ENCODE measurements at places on chromosomes 2 and 18. TPM values are rescaled to one million over a fixed set of nuclear protein-coding genes. Genes with fewer than 3 reads are reported as not detected.

DNA sequence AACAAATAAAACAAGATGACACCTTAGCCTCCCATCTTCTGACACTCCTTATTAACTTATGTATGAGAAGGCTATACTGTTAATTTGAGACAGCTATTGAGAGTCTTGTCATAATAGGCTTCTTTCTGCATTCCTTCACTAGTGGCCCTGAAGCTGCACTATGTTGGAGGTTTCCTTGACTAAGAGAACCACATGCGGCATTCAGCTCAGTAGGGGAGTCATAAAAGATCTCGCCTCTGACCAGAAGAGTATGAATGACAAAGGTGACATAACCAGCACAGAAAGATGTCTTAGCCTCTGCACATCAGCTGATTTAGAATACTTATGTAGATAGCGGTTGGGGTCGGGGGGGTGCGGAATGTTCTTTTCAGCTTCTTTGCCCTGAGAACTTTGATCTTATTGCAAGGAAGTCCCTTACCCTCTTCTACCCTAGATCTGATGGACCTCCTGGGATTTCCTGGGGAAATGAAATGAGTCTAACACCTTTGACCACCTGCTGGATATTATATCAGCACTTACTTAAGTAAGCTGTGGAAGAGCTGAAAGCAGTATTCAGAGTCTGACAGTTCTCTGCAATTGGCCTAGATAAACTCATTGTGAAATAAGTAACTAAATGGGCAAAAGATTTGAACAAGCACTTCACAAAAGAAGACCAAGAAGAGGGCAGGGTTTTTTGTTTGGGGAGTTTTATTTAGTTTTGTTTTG, 24.2 kb downstream of the RBM45 start:
- no peak for DNase-seq

- DNase-seq: no peak
Measured at GRCh38 chr2:176189681-176190641, 1.5 kb downstream of the HOXD1 start.

CYRIA gene
- total RNA-seq: 0.53 TPM

DNA sequence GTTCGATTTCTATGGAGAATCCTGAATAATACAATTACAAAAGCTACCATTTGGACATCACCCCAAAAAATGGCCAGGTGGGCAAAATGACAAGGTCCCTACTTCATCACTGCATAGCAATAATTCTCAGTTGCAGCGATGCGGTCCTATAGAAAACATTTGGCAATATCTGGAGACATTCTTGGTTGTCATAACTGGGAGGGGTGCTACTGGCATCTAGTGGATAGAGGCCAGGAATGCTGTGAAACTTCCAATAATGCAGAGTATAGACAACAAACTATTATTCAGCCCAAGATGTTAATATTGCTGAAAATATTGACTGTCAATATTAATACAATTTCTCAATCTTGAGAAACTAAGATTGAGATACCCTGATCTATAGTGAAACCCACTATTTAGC, 637.8 kb upstream of the PKDCC start:
- no peak for DNase-seq

DNA sequence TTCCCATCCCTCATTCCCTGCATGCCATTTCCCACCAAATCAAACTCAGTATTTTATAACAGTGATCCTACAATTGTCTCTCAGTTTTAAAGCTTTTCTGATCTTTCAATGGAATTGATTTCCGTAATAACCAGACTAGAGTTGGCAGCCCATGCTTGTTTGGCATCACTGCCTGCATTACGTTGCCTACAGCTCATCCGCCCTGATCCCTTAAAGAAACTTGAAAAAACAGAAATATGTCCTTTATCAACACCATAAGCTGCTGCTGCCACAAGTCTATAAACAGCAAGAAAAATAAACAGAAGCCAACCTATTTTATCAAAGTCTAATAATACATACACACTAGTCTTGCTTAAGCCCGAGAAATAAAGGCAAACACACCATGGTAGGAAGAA, 331.0 kb downstream of the METTL4 start:
- peak; percentile 36 for DNase-seq
